A549 treated with RU486 at 1 μM for 4 hours (cell line): ENCODE measurements at places on chromosomes 2 and 18. TPM values are rescaled to one million over a fixed set of nuclear protein-coding genes. Genes with fewer than 3 reads are reported as not detected.

Gene RIT2
- not detected in 5 replicates for total RNA-seq

Gene LBH
- 117 to 186 TPM (median 142 TPM) in 5 replicates for total RNA-seq

Gene MROH2A
- 0.18 to 0.31 TPM (median 0.24 TPM) in 4 of 5 replicates, not detected in the other for total RNA-seq

Gene FAP
- 0.06 TPM in 1 of 5 replicates, not detected in the others for total RNA-seq

Gene PSMA8
- not detected in 5 replicates for total RNA-seq

Gene NXPH2
- not detected in 5 replicates for total RNA-seq

Gene CWC22
- 8.7 to 17.2 TPM (median 12.1 TPM) in 5 replicates for total RNA-seq

Gene ENOSF1
- total RNA-seq = 18.4 to 26.6 TPM (median 24.0 TPM) in 5 replicates

Gene WDR43
- total RNA-seq = 76.7 to 102 TPM (median 87.5 TPM) in 5 replicates

Gene MAP3K19
- not detected in 5 replicates for total RNA-seq

Gene IL1F10
- not detected in 5 replicates for total RNA-seq

Gene CDH7
- 0.05 TPM in 1 of 5 replicates, not detected in the others for total RNA-seq

Gene SCN3A
- total RNA-seq = 0.02 TPM in 2 of 5 replicates, not detected in the others

Gene GTF2A1L
- not detected in 5 replicates for total RNA-seq

Gene FZD7
- 4.9 to 7.8 TPM (median 7.3 TPM) in 5 replicates for total RNA-seq

Gene CDKL4
- total RNA-seq = not detected in 5 replicates

Gene DAW1
- 2.0 to 2.9 TPM (median 2.3 TPM) in 5 replicates for total RNA-seq
